ENCODE measurements at places on chromosomes 3 and 15.
A peak's percentile ranks its signal among the peaks of the same experiment; 100 is the strongest.

DNA sequence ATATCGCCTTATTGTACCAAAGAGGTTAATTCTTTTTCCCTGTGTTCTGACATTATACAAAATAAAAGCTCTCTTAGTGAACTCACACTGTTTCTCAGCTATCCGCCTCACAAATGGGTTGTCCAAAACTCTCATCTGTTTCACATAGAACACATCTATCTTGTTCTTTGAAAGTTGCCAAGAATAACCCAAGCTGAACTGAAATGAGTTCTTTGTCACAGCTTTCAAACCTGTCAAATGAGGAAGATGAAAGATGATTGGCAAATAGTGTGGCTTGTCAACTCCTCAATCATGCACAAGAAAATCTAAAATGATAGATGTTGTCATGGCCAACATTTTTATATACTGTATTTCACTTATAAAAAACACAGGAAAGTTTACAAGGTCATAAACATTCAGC, 168.1 kb upstream of the OSTN start:
- DNase-seq, result no peak

- no peak for DNase-seq
These were observed 85.6 kb downstream of the SEC22A start for GRCh38 chr3:123287051-123287961.

- DNase-seq, result no peak
These were observed 77.9 kb upstream of the NTRK3 start for GRCh38 chr15:88334436-88334835.

DNA sequence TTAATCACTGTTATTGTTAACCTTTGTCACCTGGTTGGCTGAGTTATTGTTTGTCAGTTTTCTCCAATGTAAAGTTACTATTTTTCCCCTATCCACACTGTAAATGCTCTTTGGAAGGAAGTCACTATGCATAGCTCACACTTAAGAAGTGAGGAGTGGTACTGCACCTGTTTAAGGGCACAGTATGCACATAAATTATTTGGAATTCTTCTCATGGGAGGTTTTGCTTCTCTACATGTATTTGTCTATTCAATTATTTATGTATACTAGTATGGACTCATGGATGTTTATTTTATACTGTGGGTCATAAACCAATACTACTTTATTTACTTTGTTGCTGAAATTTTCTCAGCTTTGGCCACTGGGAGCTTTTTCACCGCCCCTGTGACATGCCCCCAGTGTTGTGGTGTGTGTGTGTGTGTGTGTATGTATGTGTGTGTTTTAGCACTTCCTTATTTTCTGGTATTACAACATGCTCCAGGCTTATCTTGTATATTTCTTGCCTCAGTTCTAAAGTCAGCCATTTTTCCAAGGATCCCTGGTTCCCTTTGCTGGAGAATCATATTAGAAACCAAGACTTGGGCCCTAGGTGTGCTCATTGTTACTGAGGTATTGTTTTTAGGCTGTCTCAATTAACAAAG, 290.5 kb downstream of the KBTBD8 start:
- no peak for DNase-seq

DNA sequence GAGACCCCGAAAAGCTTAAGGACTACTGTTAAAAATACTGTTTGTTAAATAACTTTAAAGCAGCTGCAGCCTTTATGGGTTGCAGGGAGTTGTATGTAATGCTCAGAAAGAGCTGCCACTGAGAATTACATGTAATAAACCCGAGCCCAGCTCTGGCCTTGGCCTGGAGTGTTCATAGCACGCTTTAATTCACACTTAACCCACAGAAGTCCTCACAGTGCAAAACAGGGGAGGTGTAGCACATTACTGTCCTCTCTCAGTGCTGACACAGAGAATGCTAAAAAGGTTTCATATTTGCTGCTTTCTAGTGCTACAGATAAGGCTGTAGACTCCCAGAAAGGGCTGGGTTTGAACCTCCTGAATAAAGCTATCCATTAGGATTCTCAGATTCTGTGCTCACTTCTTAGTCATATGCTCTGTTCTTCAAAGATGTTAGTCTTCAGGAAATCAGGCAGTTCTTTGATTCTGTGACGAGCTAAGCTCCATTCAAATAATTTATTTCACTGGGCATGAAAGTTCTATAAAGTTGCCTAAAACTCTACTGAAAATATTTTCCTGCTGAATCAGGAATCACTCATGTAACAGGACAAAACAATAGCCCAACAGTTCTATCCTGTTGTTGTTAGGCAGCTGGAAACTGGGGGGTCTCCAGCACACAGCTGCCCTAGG, 108.0 kb downstream of the SENP2 start:
- DNase-seq, result no peak

DNA sequence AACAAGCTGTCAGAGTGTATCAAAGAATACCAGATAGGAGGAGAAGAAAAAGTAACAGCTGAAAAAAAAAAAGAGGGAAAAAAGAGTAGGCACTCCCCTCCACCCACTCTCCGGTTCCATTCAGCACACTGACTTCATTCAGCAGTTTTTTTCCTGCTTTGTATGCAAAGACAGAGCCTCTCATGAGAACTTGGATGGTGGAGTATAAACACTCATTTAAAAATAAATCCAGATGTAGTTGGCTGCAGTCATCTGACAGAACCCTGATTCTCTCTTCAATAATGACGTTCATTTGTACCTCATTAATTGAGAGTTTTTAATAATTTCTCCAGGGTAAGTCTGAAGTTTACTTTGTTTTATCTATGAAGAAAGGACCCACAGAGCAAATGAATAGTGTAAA, 81.0 kb downstream of the TMEM108 start:
- no peak for DNase-seq

GRCh38 chr15:90915808-90916440, 12.8 kb downstream of the MAN2A2 start:
- DNase-seq, result no peak

GRCh38 chr3:46386205-46386604, 15.5 kb downstream of the CCR5 start:
- no peak for DNase-seq

- DNase-seq, result peak; percentile 60
These were observed at the start of gene SLC30A4 for GRCh38 chr15:45522328-45523165. Gene SLC30A4 (minus strand): TSS chr15:45522755. CDS start chr15:45522354, 401 bp downstream.

- no peak for DNase-seq
These were observed 170.4 kb downstream of the ZMAT3 start for GRCh38 chr3:178901204-178901603.

DNA sequence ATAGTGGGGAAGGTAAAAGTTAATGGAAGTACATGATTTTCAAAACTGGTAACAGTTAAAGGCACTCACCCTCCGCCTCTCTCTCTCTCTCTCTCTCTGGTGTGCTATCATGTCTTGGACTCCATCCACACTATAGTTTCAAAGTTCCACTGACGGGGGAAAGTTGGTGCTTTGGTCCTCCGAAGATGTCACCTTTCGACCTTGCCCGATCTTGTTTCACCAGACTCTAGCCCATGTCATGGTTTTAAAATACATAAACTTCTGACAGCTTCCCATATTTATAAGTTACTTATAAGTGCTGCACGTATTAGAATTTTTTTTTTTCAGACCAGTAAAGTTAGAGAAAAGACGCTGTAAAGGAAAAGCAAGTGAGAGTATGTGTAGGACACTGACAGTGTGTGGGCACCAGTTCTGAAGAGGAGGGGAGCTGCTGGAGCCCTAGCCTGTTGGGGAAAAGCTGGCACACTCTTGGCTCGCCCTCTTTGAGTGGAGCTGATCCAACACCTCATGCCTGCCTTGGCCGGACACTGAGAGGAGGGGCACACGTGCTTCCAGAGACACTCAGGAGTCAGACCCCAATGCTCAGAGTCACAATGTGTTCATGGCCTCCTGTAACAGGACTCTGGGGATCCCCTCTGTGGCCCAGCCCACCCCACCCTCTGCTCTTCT, 200.5 kb upstream of the TPM1 start:
- no peak for DNase-seq

GRCh38 chr3:112579232-112579631, 17.4 kb downstream of the SLC35A5 start:
- DNase-seq, result no peak

All from right renal pelvis (tissue), 4 donors.